ENCODE measurements at places on chromosomes 6 and 20. TPM values are rescaled to one million over a fixed set of nuclear protein-coding genes. Genes with fewer than 3 reads are reported as not detected.

The MATN4 gene
- total RNA-seq, result 5.1 TPM

The SNX9 gene
- total RNA-seq, result 94.6 TPM

DNA sequence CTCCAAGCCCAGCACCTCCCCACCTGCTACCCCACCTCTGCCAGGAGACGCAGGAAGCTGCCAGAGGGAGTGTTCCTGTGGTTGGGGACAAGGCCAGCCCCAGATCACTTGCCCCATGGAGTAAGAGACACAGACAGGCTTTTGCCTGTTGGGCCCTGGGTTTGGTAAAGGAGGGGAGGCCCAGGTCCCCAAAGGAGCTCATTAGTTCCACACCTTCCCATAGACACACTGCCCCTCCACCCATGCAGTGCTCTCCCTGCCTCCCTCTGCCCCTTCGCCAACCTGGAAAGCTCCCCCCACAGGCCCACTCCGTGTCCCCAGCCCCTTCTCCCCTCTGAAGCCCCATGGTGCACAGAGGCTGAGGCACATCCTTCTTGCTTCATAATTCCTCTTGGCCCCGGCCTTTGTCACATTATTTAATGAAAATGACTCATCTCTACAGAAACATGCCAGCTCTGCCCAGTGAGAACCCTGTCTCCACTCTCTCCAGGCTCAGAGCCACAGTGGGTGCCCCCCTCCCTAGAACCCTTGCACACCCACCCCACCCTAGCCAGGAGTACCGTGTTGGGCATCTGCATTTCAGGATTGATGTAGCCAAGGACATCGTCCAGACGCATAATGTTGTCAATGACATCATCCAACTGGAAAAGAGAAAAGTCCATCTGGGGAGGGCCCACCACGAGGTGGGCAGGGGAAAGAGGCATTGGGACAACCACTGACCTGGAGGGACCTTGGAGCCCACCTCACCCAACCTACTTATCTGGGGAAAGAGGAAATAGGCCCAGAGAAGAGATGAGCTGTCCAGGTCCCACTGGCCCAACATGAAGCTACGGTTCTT, 46.0 kb downstream of the TFEB start:
- no peak for DNase-seq

The HLA-DQB1 gene
- total RNA-seq, result 2.9 TPM

GRCh38 chr6:152296648-152297376, 340.4 kb downstream of the SYNE1 start:
- DNase-seq, result no peak

The MEP1A gene
- not detected for total RNA-seq

GRCh38 chr20:43959079-43959919, 44.6 kb downstream of the TOX2 start:
- DNase-seq, result no peak

The GPR63 gene
- 1.5 TPM for total RNA-seq

- no peak for DNase-seq
Measured at GRCh38 chr20:47710665-47711045, 74.6 kb downstream of the SULF2 start.

DNA sequence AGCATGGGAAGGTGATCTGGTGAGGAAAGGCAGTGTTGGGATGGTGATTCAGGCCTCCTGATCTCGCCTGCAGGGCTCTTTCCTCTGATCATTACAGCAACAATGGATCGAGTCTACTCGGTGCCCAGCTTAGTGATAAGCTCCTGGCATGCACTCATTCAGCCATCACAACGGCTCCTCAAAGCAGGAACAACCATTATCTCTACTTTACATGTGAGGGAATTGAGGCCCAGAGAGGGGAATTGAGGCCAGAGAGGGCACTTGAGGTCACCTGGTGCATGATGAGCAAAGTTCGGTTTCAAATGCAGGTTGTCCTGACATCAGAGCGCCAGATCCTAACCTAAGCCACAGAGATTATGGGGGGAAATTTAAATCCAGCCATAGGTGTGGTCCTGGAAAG, 42.0 kb upstream of the BPIFA2 start:
- DNase-seq, result no peak

DNA sequence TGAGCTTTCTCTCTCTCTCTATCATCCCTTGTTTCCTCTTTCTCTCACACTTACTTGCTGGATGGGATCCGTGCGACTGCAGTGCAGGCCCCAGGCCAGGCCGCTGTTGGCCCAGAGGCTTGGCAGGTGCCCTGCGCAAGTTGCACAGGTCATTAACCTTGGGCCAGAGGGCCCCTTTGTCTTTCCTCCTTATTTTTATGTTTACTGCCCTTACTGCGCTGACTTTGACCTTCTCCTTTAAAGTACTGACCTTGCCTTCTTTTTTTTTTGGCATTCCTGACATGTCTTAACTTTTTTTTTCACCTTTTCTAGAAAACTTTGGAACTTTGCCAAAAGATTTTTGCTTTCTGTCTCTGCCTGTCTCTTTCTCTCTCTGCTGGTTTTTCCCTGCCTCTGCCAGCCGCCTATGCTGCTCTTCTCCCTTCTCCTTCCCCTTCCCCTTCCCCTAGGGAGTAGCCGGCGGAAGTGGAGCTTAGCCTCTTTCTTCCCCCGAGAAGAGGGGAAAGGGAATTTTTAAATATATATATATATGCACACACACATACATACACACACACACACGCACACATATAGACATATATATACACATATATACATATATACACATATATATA, 59.6 kb upstream of the CDH4 start:
- DNase-seq, result no peak

The CASS4 gene
- 3.5 TPM for total RNA-seq

- DNase-seq, result no peak
Measured at GRCh38 chr6:154267508-154268106, 89.0 kb downstream of the IPCEF1 start.

- DNase-seq, result no peak
Measured at GRCh38 chr6:72521684-72522083, 100.2 kb upstream of the KCNQ5 start.

- peak; percentile 68 for DNase-seq
Measured at GRCh38 chr20:51766994-51767866, 960 bp downstream of the ATP9A start.

The SOBP gene
- 0.44 TPM for total RNA-seq

DNA sequence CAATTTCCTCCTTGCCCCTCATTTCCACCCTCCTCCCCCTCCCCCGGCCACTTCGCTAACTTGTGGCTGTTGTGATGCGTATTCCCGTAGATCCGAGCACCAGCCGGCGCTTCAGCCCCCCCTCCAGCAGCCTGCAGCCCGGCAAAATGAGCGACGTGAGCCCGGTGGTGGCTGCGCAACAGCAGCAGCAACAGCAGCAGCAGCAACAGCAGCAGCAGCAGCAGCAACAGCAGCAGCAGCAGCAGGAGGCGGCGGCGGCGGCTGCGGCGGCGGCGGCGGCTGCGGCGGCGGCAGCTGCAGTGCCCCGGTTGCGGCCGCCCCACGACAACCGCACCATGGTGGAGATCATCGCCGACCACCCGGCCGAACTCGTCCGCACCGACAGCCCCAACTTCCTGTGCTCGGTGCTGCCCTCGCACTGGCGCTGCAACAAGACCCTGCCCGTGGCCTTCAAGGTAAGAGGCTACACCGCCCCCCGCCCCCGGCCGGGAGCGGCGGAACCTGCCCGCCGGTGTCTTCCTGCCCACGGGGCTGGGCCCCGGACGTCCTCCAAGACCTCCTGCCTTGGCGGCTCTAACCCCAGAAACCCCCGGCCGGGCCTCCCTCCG, 44.9 kb upstream of the SUPT3H start:
- DNase-seq, result peak; percentile 77

- DNase-seq, result no peak
Measured at GRCh38 chr6:37279366-37280134, 21.6 kb upstream of the TMEM217 start.

The ASIP gene
- total RNA-seq, result not detected

The SEMG1 gene
- not detected for total RNA-seq

DNA sequence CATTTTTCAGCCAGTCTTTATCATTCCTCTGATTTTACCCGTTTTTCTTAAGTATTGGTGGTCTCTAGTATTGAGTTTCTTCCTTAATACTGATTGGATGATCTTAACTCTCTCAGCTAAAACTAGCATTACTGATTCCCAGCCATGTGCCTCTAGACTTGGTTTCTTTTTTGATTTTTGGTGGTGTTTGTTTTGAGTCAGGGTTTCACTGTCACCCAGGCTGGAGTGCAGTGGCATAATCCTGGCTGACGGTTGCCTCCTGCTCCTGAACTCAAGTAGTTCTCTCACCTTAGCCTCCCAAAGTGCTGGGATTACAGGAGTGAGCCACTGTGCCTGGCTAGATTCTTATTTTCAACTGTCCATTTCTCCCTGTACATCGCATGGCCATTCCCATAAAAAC, 24.9 kb downstream of the DPPA5 start:
- no peak for DNase-seq

GRCh38 chr6:1834207-1834606, 224.5 kb downstream of the FOXC1 start:
- no peak for DNase-seq

DNA sequence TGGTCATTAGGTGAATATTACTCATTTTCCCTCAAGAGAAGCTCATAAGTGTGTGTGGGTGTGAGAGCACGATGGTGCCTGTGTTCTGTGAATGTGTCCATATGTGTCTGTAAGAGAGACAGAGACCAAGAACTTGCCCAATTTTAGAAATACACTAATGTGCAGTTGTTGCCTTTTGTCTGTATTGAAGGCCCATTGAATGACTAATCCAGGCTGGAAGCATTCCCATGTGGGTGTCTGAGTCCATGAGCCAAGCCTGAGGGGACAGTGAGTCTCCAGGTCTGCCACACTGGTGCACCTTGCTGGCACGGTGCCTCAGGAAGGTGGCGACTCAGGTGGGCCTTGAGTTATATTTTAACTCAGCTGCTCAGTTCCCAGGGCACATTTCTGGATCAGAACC, 25.5 kb upstream of the ASXL1 start:
- peak; percentile 21 for DNase-seq
